ENCODE measurements at places on chromosomes 2 and 18. TPM values are rescaled to one million over a fixed set of nuclear protein-coding genes. Genes with fewer than 3 reads are reported as not detected.

DNA sequence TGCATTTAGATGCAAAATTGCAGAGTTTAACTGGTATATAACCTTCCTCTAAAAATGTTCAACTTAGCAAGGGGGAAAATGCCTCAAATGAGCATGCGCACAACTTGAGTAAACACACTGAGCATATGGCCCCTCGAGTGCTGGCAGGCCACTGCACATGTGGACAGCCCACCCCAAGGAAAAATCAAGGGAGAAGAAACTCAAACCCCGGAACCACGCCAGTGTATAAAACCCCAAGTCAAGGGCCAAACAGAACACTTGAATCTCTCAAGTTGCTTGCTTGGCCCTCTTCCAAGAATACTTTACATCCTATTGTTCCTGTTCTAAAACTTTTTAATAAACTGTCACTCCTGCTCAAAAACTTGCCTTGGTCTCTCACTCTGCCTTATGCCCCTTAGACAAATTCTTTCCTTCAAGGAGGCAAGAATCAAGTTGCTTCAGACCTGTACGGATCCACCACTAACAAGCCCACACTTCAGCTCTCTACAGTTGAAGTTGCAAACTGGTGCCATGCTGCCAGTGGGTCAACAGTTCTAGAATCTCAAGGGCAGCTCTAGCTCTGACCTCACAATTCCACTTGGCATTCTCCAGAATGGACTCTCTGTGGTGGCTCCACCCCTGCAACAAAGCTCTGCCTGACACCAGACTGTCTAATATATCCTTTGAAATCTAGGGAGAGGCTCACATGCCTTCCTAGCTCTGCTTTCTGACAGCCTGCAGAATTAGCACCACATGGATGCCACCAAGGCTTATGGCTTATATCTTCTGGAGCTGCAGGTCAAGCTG, 38.9 kb downstream of the HIBCH start:
- no peak for DNase-seq

- no peak for DNase-seq
These were observed at the start of gene SIX2 for GRCh38 chr2:45009303-45009927. Gene SIX2 (minus strand): TSS chr2:45009452. CDS start chr2:45009110, 342 bp downstream.

GRCh38 chr2:95115418-95115817, 6.2 kb downstream of the MRPS5 start:
- peak; percentile 85 for DNase-seq

DNA sequence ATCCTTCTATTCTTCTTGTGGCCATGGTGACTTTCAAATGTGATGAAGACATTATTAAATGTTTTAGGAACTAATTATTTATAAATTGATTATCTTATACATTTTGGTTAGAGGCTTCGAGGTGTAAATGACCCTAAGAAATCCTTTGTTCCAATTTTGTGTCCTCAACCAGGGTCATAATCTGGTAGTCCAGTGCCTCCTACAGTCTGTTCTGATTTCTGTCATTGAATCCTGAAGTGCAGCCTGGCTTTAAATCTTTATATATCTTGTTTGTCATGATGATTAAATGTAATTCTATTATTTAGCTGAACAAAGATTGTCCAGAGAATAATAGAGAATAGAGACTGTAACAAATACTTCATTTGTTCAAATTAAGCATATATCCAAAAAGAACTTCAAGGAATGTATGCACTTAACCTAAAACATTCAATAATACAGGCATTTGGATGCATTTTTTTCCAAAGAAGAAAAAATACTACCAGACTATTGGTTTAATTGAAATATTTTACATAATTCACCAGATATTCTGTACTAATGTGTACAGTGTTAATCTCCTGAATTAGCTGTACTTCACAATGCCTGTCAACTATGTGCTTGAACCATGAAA, 89.8 kb downstream of the PRPF40A start:
- no peak for DNase-seq

DNA sequence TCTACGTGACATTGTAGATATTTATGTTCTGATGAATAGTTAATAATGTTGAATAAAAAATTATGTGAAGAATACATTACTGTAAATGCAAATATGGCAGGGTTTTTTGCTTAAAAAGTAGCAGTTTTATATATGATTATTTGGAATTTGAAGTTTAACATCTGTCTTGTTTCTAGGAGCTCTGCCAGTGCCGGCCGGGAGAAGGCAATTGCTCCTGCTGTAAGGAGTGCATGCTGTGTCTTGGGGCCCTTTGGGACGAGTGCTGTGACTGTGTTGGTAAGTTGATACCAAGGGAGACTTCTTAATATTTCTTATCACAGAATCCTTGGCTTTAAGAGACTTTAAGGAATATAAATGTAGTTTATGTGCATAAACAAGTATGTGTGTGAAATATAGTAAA, 25.2 kb downstream of the TWSG1 start:
- DNase-seq, result no peak

DNA sequence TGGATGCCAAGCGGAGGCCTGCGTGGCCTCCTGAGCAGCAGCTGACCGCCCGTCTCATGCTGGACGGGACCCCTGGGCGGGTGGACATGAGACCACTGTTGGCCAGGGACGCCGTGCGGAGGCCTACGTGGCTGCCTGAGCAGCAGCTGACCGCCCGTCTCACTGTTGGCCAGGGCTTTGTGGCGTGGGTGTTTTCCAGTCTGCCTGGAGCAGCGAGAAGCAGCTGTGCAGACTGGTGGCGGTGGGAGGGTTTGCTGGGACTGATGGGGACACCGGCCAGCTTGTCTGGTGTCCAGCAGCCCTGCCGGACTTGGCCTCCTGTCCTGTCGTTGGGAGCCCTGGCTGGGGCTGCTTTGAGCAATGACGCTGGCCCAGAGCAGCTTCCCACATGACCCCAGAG, 5.8 kb upstream of the D2HGDH start:
- no peak for DNase-seq

The BOLA3 gene
- total RNA-seq, result 131 TPM

The SGO2 gene
- 58.4 TPM for total RNA-seq

DNA sequence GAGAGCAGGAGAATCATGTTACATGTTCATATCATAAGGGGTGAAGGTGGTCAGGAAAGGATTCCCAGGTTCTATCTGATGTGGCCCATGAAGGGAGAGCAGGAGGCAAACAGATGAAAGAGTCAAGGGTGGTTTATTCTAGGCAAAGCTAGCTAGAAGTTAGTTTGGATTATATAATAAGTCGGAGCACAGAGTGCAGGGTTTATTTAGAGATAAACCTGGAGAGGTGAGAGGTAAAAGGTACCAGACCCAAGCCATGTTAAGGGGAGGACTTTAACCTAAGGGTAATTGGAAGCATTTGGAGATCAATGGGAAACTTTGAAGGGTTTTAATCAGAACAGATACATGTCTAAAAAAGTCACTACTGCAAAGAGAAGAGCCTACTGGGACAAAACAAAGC, 69.2 kb upstream of the LRATD1 start:
- DNase-seq, result no peak

DNA sequence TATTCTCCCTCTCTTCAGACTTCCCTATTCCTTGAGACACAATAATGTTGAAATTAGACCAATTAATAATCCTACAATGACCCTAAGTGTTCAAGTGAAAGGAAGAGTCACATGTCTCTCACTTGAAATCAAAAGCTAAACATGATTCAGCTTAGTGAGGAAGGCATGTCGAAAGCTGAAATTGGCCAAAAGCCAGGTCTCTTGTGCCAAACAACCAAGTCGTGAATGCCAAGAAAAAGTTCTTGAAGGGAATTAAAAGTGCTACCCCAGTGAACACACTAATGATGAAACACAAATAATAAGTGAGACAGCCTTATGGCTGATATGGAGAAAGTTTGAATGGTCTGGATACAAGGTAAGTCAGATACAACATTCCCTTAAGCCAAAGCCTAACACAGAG, 115.4 kb downstream of the PXDN start:
- no peak for DNase-seq

GRCh38 chr2:33213244-33213643, 263.2 kb upstream of the RASGRP3 start:
- DNase-seq, result no peak

DNA sequence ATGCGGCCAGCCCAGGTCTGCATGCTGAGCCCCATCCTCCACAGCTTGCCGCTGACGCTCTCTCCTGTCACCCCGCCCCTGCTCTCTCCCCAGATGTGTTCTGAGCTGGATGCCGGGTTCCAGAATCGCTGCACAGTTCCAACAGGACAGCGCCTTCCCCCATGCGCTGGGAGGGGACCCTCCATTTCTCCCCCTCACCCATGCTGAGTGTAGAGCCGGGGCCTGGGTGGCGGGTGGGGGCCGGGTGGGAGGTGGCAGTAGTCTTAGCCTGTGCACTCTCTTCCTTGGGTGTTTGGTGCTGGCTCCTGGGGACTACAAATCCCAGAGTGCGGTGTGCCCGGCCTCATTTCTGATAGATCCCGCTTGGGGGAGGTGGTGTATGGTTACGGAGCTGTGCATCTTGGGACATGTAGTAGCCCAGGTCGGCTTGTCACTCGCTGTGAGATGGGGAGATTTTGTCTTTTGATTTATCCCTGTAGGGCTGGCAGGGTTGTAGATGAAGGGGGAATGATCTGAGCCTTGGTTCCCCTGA, 6.8 kb downstream of the DNAJB2 start:
- no peak for DNase-seq

GRCh38 chr2:120347396-120348060, 1.6 kb downstream of the INHBB start:
- DNase-seq, result no peak

The APLF gene
- 2.9 TPM for total RNA-seq

The TTLL4 gene
- total RNA-seq, result 32.2 TPM

- no peak for DNase-seq
These were observed 35.6 kb downstream of the GPD2 start for GRCh38 chr2:156471762-156472161.

The SPC25 gene
- 35.6 TPM for total RNA-seq

The HPCAL1 gene
- 166 TPM for total RNA-seq

The REG3G gene
- not detected for total RNA-seq

DNA sequence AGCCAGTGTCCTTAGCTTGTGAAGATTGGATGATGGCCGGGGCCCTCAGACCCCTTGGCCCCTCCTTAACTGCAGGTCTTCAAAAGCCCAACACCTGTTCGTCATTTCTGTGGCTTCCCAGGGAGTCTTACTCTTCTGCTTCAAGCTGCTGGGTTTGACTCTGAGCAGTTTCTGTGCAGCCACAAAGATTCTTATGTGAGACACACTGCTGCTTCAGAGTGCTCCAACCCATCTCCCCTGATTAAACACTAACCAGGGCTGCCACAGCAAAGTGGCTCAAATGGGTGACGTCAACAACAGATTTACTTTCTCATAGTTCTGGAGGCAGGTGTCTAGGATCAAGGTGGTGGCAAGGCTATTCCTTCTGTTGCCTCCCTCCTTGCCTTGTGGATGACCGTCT, 40.8 kb downstream of the TSN start:
- no peak for DNase-seq

GRCh38 chr2:236847023-236847422, 238.7 kb upstream of the COPS8 start:
- DNase-seq, result no peak

- no peak for DNase-seq
These were observed 194.7 kb upstream of the HS6ST1 start for GRCh38 chr2:128513116-128513960.

The SLC23A3 gene
- 1.6 TPM for total RNA-seq

The C2orf81 gene
- total RNA-seq, result 3.9 TPM

DNA sequence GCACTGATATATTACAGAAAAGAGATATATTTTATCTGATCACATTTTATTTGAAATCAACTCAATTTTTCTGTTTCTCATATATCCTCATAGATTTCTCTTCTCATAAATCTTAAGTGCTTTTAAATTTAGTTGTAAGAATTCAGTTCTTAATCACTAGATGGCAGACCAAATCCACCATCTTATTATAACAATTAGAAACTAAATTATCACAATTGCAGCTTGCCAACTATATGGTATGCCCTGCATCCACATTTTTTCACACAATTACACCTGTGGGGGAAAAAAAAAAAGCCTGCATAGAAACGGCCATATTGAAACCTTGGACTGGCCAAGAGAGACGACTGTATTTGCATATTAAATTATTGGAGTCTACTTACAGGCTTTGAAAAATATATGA, 64.4 kb downstream of the COL5A2 start:
- DNase-seq, result no peak

GRCh38 chr18:74898965-74899364, 301.3 kb downstream of the ZNF407 start:
- no peak for DNase-seq

The RTP5 gene
- 0.29 TPM for total RNA-seq

GRCh38 chr2:213545481-213545880, 261.2 kb downstream of the SPAG16 start:
- no peak for DNase-seq

GRCh38 chr18:61901323-61901986, 8.6 kb upstream of the RNF152 start:
- peak; percentile 44 for DNase-seq

The CXCR2 gene
- total RNA-seq, result 0.27 TPM

The CCDC102B gene
- total RNA-seq, result 2.1 TPM

The RPRM gene
- 0.20 TPM for total RNA-seq

The ZNF804A gene
- total RNA-seq, result not detected

The PRKAG3 gene
- not detected for total RNA-seq

GRCh38 chr2:180385601-180386201, 378.6 kb upstream of the CWC22 start:
- DNase-seq, result no peak

DNA sequence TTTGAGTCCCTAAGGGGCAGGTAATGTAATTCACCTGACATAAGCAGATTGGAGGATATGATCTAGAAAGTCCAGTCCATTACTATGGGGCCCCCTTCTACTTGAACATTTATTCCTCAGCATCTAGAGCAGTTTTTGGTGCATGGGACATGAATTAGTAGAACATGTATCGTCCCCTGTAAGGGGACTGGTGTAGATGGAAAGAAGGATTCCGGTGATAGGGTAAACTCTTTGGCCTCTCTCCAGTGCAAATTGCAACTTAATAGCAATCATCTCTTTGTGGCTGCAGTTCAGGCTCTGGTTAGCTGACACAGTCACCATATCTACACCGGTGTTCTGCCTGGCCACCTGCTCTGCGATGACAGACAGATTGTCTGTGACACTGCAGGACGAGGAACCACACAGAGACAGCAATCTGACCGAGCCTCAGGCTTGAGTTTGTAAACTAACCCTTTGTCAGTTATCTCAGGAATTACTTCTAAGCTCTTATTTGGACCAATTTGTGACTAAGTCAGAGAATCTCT, 6.4 kb upstream of the SLC8A1 start:
- DNase-seq, result no peak

Data from activated CD8-positive, alpha-beta T cell treated with anti-CD3 and anti-CD28 coated beads for 36 hours (primary cell).